HAP-1 (cell line): ENCODE measurements at places on chromosomes 16 and 17.

DNA sequence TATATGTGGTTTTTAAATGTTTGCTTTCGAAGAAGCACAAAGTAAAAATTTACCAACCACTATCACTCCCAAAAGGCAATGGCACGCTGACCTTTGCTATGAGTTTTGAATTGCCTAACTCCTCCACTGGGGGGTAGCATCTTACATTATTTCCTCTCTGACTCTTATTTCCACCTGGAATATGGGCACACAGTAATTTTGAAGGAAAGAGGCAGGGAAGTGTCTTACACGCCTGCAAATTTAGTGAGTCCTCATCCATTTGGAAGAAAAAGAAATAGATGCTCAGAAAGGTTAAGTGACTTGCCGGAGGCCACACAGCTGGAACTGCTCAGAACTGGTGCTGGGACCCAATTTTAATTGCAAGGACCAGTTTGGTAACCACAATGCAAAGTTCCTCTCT is 29.9 kb upstream of the IRX6 start:
- no peak for DNase-seq

GRCh38 chr16:19817122-19817521 is 67.5 kb downstream of the GPRC5B start:
- DNase-seq = peak; percentile 41

GRCh38 chr17:4479982-4480751 is 18.5 kb upstream of the SPNS2 start:
- no peak for DNase-seq

DNA sequence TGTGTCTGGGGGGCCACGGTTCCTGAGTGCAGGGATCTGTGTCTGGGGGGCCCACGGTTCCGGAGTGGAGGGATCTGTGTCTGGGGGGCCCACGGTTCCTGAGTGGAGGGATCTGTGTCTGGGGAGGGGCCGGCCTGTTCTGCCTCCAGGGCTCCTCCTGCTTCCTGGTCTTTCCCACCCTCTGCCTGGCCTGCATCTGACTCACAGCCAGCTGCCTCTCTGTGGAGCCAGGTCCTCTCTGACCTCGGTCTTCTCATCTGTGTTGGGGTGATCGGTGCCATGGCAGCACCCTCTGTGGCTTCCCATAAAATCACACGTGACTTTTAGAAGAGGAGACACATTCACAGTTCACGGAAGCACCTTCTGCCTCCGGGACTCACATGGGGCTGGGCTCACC is 50.3 kb downstream of the ZFPM1 start:
- DNase-seq = no peak

- no peak for DNase-seq
Measured at GRCh38 chr17:64564098-64564497, 57.3 kb downstream of the CEP95 start.

- DNase-seq = no peak
Measured at GRCh38 chr16:29650771-29651170, 12.3 kb upstream of the SPN start.

GRCh38 chr16:55711959-55712876 is 56.4 kb downstream of the SLC6A2 start:
- DNase-seq = peak; percentile 79

DNA sequence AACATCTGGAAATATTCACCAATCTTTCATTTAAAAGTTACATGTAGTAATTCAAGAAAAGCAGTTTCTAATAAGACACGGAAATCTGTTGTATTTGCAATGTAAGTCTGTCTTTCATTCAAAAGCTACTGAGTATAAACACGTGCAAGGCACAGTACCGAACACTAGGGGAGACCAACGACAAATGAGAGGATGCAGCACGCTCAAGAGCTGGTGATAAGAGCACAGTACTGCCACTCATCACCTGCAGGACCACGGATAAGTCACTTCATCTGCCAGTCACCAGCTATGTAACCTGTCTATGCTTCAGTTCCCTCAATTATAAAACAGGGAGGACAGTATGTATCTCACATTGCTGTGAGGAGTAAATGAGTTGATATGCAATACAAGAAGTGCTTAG is 67.1 kb downstream of the CLEC18A start:
- peak; percentile 6 for DNase-seq

GRCh38 chr16:85535352-85536072 is 77.6 kb upstream of the GSE1 start:
- no peak for DNase-seq

- no peak for DNase-seq
Measured at GRCh38 chr16:83738923-83739503, 68.8 kb upstream of the HSBP1 start.

DNA sequence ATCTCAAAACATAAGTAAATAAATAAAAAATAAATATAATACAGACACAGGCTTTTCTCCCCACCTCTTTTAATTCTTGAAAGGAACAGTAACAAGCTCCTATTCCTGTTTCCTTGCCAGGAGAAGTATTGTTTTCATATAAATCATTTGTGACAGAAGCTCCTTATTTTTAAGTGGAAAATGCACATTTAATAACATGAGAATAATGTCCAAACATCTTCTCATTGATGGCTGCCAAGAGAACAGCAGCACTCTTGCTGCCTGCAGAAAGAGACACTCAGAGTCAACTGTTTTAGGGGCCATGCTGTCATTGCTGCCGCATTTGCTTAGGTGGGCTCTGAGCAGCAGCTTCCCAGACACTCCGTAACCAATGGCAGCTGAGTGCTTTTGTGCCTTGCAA is 580.1 kb downstream of the WWOX start:
- no peak for DNase-seq

- DNase-seq = no peak
Measured at GRCh38 chr16:85309656-85310587, 197.7 kb upstream of the CIBAR2 start.

GRCh38 chr16:61214780-61215179 is 821.5 kb downstream of the CDH8 start:
- DNase-seq = no peak

DNA sequence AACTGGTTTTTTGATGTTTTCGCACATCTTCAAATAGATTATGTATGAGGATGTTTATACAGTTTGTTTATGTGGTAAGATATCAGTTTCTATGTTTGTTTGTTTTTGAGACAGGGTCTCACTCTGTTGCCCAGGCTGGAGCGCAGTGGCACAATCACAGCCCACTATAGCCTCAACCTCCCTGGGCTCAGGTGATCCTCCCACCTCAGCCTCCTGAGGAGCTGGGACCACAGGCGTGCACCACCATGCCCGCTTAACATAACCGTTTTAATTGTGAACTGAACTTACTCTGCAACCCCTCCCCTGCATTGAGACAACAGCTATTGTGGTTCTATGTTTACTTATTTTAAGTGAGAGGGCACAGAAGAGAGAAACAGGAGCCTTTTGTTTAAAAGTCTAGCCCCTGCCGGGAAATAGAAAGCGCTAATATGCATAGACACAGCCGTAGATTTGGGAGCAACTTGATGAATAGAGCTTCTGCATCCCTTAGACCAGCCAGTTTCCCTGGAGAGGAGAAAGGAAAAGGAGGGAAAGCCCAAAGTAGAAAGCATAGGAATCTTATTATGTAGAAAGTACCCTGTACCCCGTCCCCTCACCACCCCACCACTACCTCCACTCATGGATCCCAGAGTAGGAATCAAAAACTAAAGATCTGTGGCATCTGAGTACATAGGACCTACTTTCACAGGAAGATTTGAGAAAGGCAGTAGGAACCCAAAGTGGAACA is 19.6 kb upstream of the APPBP2 start:
- no peak for DNase-seq

- peak; percentile 61 for DNase-seq
Measured at GRCh38 chr16:86508947-86509758, 1.2 kb upstream of the FOXF1 start.

DNA sequence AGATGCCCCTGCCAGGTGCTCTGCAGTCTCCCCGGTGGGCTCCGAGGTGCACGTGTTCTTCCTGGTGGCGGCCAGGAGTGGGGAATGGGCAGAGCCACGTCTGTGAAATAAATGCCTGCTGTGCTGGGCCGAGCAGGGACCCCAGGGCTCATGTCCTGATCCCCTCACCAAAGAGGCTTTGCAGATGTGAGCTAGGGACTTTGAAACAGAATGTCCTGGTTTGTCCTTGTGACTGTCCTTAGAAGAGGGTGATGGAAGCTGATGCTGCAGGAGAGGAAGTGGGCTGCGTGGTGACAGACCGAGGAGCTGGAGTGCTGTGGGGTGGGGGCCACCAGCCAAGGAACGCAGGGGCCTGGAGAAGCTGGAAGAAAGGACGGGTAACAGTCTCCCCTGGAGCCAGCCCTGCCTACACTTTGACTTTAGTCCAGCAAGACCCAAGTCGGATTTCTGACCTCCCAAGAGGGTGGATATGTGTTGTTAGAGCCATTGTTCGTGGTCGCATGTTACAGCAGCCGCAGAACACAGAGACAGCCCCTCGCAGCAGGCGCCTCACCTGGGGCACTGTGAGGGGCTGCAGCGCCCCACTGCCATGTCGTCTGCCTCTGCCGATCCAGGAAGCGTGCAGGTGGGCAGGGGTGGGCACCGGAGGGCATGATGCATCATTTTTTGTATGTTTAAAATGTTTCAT is 217.9 kb upstream of the CIBAR2 start:
- no peak for DNase-seq

GRCh38 chr17:28390141-28390540 is 15.9 kb downstream of the SLC46A1 start:
- DNase-seq = no peak

DNA sequence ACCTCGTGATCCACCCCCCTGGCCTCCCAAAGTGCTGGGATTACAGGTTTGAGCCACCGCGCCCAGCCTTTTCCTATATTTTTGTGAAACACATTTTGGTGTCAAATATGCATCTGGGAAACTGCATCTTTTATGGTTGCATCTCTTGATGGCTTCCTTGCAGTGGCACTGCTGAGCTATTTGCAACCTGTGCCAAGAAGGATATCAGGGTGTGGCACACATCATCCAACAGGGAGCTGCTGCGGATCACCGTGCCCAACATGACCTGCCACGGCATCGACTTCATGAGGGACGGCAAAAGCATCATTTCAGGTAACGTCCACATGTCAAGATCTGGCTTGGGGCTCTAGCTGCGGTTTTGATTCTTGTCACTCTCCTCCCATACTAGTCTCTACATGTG is 16.8 kb upstream of the USP43 start:
- no peak for DNase-seq

DNA sequence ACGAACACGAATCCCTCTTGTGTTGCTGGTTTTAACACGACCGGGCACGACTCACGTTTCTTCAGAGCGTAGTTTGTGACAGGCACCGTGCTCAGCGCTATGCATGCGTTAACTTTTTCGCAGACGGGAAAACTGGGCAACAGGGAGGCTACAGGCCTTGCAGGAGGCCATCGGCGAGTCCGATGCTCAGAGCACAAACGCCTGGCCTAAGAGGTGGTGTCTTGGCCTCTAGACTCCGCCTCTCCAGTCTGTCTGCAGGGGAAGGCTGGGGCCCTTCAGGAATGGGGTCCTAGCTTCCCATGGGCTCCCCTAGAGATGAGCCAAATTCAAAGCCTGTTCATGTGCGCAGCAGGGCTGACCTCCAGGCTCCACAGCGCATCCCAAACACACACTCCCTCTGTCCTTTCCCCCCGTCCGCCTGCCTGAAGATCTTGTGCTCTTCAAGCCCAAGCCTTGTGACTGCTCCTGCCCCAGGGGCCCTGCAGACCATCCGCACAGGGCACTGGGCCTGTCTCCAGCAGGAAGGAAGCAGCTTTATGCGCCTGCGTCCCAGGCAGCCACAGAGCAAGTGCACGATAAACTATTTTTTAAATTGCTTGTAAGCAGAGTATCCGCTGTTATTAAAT is 3.1 kb downstream of the CLCN7 start:
- no peak for DNase-seq

DNA sequence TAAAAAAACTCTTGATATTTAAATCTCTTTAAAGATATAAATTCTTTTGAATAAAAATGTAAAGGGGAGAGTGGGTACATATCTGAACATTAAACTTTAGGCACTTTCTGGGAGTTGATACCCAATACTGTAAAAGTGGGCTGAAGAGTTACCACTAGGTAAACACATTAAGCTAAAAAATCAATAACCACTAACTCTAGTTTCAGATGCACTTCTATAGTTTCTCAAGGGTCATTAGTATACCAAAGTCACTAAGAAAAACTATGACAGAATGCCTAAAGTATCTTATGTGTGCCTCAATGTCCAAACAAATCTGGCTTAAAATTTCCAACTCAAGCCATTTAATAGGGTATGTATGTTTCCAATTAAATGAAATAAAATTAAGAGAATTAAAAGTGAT is 13.1 kb upstream of the CFDP1 start:
- no peak for DNase-seq

DNA sequence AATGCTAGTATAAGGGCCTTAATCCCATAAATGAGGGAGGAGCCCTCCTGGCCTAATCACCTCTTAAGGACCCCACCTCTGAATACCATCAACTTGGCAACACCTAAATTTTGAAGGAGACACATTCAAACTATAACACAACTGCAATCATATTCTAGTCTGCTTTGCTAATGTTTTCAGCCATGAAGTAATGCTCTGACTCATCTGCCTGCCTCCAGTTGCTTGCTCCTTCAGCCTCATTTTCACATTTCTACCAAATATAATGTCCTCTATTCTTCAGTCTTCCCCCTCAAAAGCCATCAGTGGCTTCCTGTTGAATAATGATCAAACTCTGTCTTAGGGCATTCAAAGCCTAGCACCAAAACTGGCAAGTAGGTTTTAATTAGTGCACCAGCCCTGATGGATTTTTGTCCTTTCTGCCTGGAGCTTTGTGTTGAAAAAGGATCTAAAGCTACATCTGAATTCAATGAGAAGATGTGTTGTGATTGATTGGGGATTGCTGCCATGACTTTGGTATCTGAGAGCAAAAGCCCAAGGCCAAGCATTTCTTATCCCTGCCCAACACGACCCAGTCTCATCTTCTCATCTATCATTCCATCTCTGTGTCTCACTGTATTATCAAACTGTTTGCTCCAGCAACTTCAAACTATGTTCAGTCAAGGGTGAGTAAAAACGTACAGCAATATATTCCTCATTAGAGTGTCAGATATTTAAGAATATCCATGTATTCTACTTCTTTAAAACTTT is 140.8 kb upstream of the ELAC2 start:
- DNase-seq = no peak

DNA sequence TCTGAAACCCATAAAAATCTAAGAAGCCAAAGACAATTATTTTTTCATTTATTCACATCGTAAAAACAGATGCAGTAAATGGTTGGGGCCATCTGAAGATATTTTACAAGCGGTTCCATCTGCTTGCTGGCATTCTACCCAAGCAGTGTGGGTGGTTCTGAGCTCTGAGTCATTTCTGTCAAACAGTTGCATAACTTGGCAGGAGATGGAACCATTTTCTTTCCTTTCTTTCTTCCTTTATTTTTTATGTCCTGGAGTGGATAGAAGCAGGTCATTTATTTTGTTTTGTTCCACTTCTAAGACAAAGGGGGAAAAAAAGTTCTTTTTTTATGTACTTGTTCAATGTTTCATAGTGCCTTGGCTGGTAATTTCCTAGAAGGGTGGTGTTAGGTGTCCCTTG is 1151.9 kb upstream of the GOT2 start:
- no peak for DNase-seq
